ENCODE measurements at places on chromosomes 16 and 17. TPM values are rescaled to one million over a fixed set of nuclear protein-coding genes. Genes with fewer than 3 reads are reported as not detected.

DNA sequence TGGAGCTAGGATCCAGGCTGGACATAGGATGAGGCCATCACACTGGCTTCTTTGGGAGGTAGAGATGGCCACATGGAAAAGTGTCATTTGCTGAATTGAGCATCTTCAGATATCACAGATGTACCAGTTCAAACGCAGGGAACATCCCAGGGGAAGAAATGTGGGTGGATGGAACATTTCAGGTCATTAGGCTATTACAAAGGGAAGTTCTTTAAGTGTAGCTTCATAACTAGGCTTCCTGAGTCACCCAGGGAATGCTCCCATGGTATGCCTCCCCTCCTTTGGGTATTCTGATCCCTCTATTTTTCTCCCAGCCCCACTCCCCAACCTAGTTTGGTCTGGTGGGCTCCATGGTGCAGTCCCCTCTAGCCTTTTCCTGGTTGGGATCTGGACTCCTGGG lies 69.8 kb upstream of the IRX3 start:
- no peak overlapping the region for H3K4me3 ChIP-seq
- H3K36me3 ChIP-seq = no peaks in the 10 kb centered on the region
- H3K27me3 ChIP-seq = peaks cover 52% of the 10 kb centered on the region
- no peak overlapping the region for H3K27ac ChIP-seq
- H3K4me1 ChIP-seq = no peaks in the 10 kb centered on the region
- no peak for DNase-seq

GRCh38 chr17:44317545-44317944 lies 7.1 kb downstream of the SLC25A39 start:
- peaks cover 36% of the 10 kb centered on the region for H3K27me3 ChIP-seq
- H3K4me3 ChIP-seq = peak overlapping the region; percentile 6
- DNase-seq = no peak
- no peak overlapping the region for H3K27ac ChIP-seq
- H3K36me3 ChIP-seq = no peaks in the 10 kb centered on the region
- peaks cover 21% of the 10 kb centered on the region for H3K4me1 ChIP-seq

Gene KRTAP1-1
- not detected for polyA plus RNA-seq

GRCh38 chr16:68345351-68345810 lies 34.6 kb downstream of the PRMT7 start:
- DNase-seq = no peak
- H3K27me3 ChIP-seq = no peaks in the 10 kb centered on the region
- H3K27ac ChIP-seq = peak overlapping the region; percentile 49
- H3K4me1 ChIP-seq = peaks cover 28% of the 10 kb centered on the region
- H3K4me3 ChIP-seq = no peak overlapping the region

DNA sequence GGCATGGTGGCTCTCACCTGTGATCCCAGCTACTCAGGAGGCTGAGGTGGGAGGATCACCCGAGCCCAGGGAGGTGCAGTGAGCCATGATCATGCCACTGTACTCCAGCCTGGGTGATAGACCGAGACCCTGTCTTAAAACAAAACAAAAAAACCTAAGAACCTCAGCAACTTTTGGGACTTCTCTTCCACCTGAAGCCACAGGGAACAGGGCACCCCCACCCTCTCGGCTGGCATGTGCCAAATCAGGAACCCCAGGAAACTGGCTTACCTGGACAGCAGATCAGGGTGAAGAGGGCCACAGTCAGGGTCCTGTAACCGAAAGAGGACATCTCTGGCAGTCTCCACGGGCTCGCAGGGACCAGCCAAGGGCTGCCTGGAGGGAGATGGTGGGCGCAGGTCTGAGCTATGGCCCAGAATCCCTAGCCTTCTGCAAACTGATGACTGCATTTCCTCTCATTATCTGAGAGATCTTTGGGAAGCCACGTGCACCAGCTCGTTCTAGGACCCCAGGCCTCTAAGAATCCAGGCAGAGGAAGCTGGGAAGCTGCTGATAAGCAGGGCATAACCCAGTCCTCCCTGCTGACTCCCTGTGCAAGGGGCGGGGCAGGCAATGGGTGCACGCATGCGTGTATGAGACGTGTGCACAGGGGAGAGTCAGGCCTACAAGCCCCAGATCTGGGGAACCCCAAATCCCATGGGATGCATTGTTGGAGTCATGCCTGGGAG lies 8.4 kb downstream of the PRR29 start:
- peak overlapping the region; percentile 71 for H3K27ac ChIP-seq
- H3K4me1 ChIP-seq = peaks cover 60% of the 10 kb centered on the region
- DNase-seq = no peak
- H3K36me3 ChIP-seq = peaks cover 73% of the 10 kb centered on the region
- no peaks in the 10 kb centered on the region for H3K27me3 ChIP-seq

- H3K36me3 ChIP-seq = peaks cover 7% of the 10 kb centered on the region
- peak overlapping the region; percentile 86 for H3K27ac ChIP-seq
- peaks cover 63% of the 10 kb centered on the region for H3K4me1 ChIP-seq
- DNase-seq = no peak
- H3K4me3 ChIP-seq = peak overlapping the region; percentile 63
Measured at GRCh38 chr17:17738901-17739300, 57.6 kb downstream of the RAI1 start.

DNA sequence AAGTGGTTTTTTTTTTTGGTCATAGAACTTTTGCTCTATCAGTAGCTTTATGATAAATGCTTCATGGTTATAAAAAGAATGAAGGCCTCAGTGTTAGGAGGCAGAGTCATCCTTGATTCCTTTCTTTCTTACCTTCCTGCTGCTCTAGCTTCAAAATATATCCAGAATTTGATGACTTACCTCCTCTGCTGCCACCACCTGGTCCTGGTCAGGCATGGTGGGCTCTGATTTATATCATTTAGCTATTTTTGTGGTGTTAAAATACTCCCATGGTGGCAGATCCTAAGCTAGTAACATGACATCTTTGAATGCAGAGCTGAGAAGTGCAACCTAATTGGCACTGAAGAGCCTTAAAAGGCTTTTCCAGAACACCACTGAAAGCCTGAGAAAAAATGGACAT lies 508.8 kb upstream of the CDH8 start:
- H3K36me3 ChIP-seq = no peaks in the 10 kb centered on the region
- no peaks in the 10 kb centered on the region for H3K27me3 ChIP-seq

- DNase-seq = no peak
- H3K27me3 ChIP-seq = no peaks in the 10 kb centered on the region
- peaks cover 28% of the 10 kb centered on the region for H3K4me1 ChIP-seq
- peaks cover 17% of the 10 kb centered on the region for H3K36me3 ChIP-seq
- peak overlapping the region; percentile 4 for H3K4me3 ChIP-seq
- H3K27ac ChIP-seq = peak overlapping the region; percentile 61
Measured at GRCh38 chr17:39787743-39788484, 50.2 kb downstream of the GRB7 start.

- H3K4me3 ChIP-seq = no peak overlapping the region
- DNase-seq = no peak
- H3K27ac ChIP-seq = no peak overlapping the region
- no peaks in the 10 kb centered on the region for H3K27me3 ChIP-seq
- no peaks in the 10 kb centered on the region for H3K4me1 ChIP-seq
Measured at GRCh38 chr16:62738666-62739460, 702.6 kb upstream of the CDH8 start.

- H3K27me3 ChIP-seq = no peaks in the 10 kb centered on the region
- peaks cover 51% of the 10 kb centered on the region for H3K4me1 ChIP-seq
- peak overlapping the region; percentile 71 for H3K4me3 ChIP-seq
- peak; percentile 66 for DNase-seq
Measured at GRCh38 chr17:1720856-1721386, 3.6 kb upstream of the WDR81 start.

Gene CREBBP
- polyA plus RNA-seq = 6.4 TPM

- no peak overlapping the region for H3K27ac ChIP-seq
- no peak for DNase-seq
- H3K4me1 ChIP-seq = peaks cover 73% of the 10 kb centered on the region
- H3K27me3 ChIP-seq = peaks cover 2% of the 10 kb centered on the region
- no peak overlapping the region for H3K4me3 ChIP-seq
Measured at GRCh38 chr17:77327181-77327565, 186.4 kb downstream of the SEC14L1 start.

Gene C17orf113
- polyA plus RNA-seq = 0.33 TPM

- H3K36me3 ChIP-seq = no peaks in the 10 kb centered on the region
- no peak overlapping the region for H3K27ac ChIP-seq
- no peak overlapping the region for H3K4me3 ChIP-seq
- peaks cover 6% of the 10 kb centered on the region for H3K4me1 ChIP-seq
- no peak for DNase-seq
Measured at GRCh38 chr17:66829386-66829864, 5.5 kb upstream of the CACNG5 start.

- DNase-seq = no peak
- no peak overlapping the region for H3K27ac ChIP-seq
- no peaks in the 10 kb centered on the region for H3K4me1 ChIP-seq
- no peaks in the 10 kb centered on the region for H3K36me3 ChIP-seq
- H3K27me3 ChIP-seq = peaks cover 5% of the 10 kb centered on the region
Measured at GRCh38 chr17:10018461-10018891, 113.4 kb upstream of the RCVRN start.

- peaks cover 4% of the 10 kb centered on the region for H3K4me1 ChIP-seq
- no peak overlapping the region for H3K4me3 ChIP-seq
- H3K36me3 ChIP-seq = no peaks in the 10 kb centered on the region
Measured at GRCh38 chr16:56268799-56269198, 77.5 kb downstream of the GNAO1 start.

DNA sequence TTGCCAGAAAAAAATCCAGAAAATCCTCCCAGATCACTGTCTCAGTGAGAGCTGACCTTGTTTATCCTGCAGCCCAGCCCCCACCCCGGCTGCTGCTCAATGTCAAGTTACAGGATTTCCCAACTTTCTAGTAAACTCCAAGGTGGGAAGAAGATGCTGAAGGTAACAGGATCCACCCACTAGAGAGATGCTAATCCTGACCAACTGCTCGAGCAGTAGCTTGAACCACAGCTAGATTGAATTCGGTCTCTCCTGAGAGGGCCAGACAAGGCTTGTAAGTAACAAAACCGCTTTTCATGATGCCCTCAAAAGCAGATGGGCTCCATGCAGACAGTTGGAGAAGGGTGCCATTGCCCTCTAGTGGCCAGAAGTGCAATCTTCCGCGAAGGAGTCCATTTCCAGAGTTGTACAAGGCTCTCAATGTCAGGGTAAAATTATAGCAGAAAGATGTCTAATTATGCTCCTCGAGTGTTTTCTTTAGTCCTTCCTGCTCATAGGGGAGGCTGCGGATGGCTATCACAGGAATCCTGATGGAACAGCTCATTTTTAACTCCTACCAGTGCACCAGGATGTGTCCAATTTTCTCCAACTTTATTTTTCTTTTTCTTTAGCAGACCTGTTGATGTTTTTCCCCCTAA lies 3.9 kb downstream of the CDH11 start:
- no peak for DNase-seq
- no peak overlapping the region for H3K4me3 ChIP-seq
- H3K36me3 ChIP-seq = no peaks in the 10 kb centered on the region
- H3K4me1 ChIP-seq = no peaks in the 10 kb centered on the region
- no peak overlapping the region for H3K27ac ChIP-seq

Gene PIK3R5
- 25.8 TPM for polyA plus RNA-seq

DNA sequence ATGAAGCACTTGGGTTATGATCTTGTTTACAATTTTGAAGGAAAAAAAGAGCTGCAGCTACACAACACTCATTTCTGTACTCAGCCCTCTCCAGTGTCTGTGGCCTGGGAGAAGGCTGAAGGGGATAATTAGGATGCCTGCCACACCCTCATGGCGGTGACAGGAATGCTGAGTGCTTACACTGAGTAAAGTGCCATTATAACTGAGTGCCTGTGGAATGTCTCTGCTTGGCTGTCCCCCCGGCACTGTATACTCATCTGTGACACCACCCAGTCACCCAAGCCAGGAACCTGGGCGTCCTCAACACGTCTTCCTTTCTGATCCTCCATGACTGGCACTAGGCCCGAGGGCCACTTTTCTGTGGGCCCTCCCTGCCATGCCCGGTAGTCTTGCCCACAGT lies 3.5 kb upstream of the MRPL38 start:
- H3K36me3 ChIP-seq = peaks cover 15% of the 10 kb centered on the region
- no peak for DNase-seq
- H3K4me3 ChIP-seq = no peak overlapping the region
- H3K27ac ChIP-seq = no peak overlapping the region

- H3K27ac ChIP-seq = no peak overlapping the region
- H3K36me3 ChIP-seq = peaks cover 5% of the 10 kb centered on the region
- no peak overlapping the region for H3K4me3 ChIP-seq
- DNase-seq = no peak
- peaks cover 16% of the 10 kb centered on the region for H3K27me3 ChIP-seq
- no peaks in the 10 kb centered on the region for H3K4me1 ChIP-seq
Measured at GRCh38 chr16:55622272-55622671, 33.5 kb upstream of the SLC6A2 start.

DNA sequence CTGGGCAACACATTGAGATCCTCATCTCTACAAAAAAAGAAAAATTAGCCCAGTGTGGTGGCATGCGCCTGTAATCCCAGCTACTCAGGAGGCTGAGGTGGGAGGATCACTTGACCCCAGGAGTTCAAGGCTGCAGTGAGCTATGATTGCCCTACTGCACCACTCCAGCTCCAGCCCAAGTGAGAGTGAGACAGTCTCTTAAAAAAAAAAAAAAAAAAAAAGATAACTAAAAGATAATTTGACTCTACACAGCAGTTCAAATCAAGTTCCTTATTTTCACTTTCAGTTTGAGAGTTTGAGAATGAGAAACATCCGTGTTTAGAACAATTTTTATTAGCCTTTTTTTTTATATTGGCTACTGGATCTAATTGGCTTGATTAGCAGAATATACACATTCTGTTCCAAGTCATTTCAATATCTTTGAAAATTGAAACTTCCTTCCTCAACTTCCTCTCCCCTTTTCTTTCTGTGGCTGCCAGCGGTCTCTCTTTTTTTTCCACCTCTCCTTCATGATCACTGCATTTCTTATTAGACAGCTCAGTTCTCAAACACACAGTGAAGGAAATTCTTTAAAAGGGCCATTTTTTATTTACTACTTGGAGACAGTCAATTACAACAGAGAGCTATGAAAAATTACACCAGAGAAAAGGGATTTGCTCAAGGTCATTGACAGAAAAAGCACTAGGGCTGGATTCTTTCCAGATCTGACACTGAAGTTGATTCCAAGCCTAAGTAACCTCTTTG lies 4.5 kb upstream of the ACSF2 start:
- H3K36me3 ChIP-seq = peaks cover 2% of the 10 kb centered on the region
- H3K27ac ChIP-seq = peak overlapping the region; percentile 84
- DNase-seq = no peak
- peaks cover 19% of the 10 kb centered on the region for H3K4me1 ChIP-seq

Gene HOXB3
- polyA plus RNA-seq = not detected

Gene DOC2A
- not detected for polyA plus RNA-seq

- no peak for DNase-seq
- H3K4me3 ChIP-seq = no peak overlapping the region
- peaks cover 3% of the 10 kb centered on the region for H3K36me3 ChIP-seq
Measured at GRCh38 chr17:48567209-48567608, 10.9 kb downstream of the HOXB4 start.

GRCh38 chr16:85402910-85403692 lies 210.0 kb upstream of the GSE1 start:
- no peak overlapping the region for H3K4me3 ChIP-seq
- no peaks in the 10 kb centered on the region for H3K4me1 ChIP-seq
- no peaks in the 10 kb centered on the region for H3K27me3 ChIP-seq

DNA sequence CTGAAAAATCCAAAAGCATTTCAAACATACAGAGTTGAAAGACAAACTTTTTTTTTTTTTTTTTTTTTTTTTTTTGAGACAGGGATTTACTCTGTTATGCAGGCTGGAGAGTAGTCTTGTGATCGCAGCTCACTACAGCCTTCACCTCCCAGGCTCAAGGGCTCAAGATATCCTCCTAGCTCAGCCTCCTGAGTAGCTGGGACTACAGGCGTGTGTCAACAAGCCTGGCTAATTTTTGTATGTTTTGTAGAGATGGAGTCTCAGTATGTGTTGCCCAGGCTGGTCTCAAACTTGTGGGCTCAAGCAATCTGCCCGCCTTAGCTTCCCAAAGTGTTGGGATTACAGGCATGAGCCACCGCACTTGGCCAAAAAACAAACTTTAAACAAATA lies 64.2 kb upstream of the KIFC3 start:
- no peaks in the 10 kb centered on the region for H3K36me3 ChIP-seq
- H3K4me3 ChIP-seq = no peak overlapping the region
- H3K27ac ChIP-seq = no peak overlapping the region
- no peaks in the 10 kb centered on the region for H3K4me1 ChIP-seq
- DNase-seq = no peak
- H3K27me3 ChIP-seq = peaks cover 13% of the 10 kb centered on the region

Data from naive thymus-derived CD8-positive, alpha-beta T cell (primary cell).